ENCODE measurements at places on chromosomes 2 and 18. TPM values are rescaled to one million over a fixed set of nuclear protein-coding genes. Genes with fewer than 3 reads are reported as not detected.

DSG1 gene
- not detected for total RNA-seq

GPR45 gene
- total RNA-seq, result not detected

MC4R gene
- not detected for total RNA-seq

OSBPL6 gene
- total RNA-seq, result 3.1 TPM

HMSD gene
- 4.4 TPM for total RNA-seq

SH2D6 gene
- total RNA-seq, result 0.74 TPM

GMPPA gene
- total RNA-seq, result 31.5 TPM

GRCh38 chr2:39266139-39266805 lies 22.5 kb upstream of the CDKL4 start:
- DNase-seq, result peak; percentile 3
- peaks cover 10% of the 10 kb centered on the region for H3K36me3 ChIP-seq
- H3K4me3 ChIP-seq, result no peak overlapping the region
- H3K27me3 ChIP-seq, result no peaks in the 10 kb centered on the region
- H3K27ac ChIP-seq, result peak overlapping the region; percentile 36

DNA sequence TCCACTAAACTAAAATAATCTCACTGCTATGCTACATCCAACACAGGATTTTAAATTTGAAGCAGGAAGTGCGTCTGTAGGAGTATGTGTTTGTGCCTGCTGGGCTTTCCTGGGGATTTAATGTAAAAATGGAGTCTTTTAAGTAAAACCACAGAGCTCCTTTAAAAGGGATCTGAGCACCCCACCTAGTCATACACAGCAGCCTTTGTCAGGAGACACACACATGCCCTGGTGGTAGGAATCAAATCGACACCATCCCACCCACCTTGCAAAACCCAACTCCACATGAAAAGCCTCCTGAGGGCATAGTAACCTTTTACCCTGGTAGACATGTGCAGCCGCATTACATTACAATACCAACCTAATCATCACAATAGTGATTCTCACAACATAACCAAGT lies 29.1 kb downstream of the UXS1 start:
- no peak overlapping the region for H3K4me3 ChIP-seq
- H3K36me3 ChIP-seq, result peaks cover 53% of the 10 kb centered on the region
- H3K4me1 ChIP-seq, result peaks cover 81% of the 10 kb centered on the region
- H3K27ac ChIP-seq, result peak overlapping the region; percentile 76
- no peaks in the 10 kb centered on the region for H3K27me3 ChIP-seq
- no peak for DNase-seq

DNA sequence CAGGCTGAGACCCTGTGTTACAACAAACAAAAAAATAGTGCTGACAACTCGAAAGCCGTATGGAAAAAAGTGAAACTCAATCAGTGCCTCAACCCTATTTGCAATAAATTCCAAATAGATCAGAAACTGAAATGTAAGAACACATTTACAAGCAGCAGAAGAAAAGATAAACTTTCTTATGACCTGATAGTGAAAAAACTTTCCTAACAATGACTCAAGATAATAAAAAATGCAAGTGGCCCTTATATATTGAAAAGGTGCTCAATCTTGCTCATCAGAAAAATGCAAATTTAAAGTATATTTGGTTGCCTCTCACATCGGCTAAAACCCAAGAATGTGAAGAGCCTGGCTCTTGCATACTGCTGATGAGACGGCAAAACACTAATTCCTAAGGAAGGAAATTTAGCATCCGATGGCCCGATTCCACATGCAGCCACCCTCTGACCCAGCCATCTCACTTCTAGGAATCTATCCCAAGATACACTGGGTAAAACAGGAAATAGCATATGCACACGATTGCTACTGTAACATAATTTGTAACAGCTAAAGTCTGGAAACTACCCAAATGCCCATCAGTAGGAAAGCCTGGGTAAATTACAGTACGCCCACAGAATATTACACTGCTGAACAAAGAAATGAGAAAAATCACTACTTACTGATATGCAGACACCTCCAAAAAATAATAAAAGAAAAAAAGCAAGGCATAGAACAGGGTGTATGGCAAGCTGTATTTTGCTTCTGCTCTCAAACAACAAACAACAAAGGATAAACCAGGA lies 56.8 kb downstream of the HDLBP start:
- peaks cover 30% of the 10 kb centered on the region for H3K36me3 ChIP-seq
- no peak overlapping the region for H3K4me3 ChIP-seq
- H3K4me1 ChIP-seq, result no peaks in the 10 kb centered on the region
- no peak for DNase-seq
- H3K27me3 ChIP-seq, result no peaks in the 10 kb centered on the region

DNA sequence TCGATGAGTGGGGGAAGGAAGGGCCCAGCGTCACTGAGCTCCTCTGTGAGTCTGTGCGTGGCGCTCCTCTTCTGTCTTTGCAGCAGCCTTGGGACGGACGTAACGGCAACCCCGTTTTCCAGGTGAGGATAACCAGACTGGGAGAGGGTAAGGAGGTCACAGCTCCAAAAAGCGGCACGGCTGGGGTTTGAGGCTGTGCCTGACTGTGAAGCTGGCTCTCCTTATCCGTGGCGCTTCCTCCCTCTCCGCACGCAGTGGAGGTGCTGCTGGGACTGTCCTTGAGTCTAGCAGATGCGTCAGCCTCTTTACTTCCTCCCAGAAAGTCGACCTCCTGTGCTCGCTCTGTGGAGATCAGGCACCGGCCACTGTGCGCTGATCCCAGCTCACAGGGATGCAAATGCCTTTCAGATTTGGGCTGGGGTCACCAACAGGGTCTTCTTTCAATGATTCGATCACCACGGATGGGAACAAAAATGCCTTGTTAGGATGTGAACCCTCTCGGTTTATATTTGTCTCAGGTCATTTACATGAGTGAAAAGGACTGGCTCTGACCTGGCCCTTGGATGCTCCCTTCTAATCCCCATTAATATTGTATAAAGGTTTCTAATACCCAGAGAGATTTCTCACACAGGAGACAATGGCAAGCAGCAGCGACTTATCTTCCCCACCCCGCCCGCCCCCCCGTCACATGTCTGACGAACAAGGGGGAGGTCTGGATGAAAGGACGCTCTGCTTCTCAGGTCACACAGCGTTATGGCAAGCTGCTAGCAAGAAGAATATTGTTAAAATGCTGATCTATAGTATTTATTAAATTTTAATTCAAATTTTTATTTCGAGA lies 30.1 kb upstream of the E2F6 start:
- no peak overlapping the region for H3K27ac ChIP-seq
- peaks cover 13% of the 10 kb centered on the region for H3K27me3 ChIP-seq
- no peaks in the 10 kb centered on the region for H3K36me3 ChIP-seq

DNA sequence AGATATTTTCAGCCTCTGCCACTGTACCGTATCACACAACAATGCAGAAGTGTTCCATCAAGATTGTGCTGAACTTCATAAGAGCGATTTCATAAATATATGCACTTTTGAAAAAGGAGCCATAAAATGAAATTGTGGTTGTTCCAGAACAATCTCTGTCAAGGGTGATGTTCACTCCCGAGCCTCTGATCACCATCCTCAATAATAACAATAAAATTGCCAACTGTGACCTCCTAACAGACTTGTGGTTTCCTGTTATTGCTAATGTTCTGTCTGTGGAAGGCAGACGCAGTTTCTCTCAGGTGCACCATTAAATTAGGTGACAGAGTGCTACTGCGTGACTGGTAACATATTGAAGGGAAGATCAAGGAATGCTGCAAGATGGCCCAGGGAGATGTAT lies 383.7 kb downstream of the SOCS6 start:
- peak overlapping the region; percentile 19 for H3K4me3 ChIP-seq
- peak overlapping the region; percentile 74 for H3K27ac ChIP-seq
- H3K27me3 ChIP-seq, result no peaks in the 10 kb centered on the region
- peaks cover 45% of the 10 kb centered on the region for H3K4me1 ChIP-seq

DNA sequence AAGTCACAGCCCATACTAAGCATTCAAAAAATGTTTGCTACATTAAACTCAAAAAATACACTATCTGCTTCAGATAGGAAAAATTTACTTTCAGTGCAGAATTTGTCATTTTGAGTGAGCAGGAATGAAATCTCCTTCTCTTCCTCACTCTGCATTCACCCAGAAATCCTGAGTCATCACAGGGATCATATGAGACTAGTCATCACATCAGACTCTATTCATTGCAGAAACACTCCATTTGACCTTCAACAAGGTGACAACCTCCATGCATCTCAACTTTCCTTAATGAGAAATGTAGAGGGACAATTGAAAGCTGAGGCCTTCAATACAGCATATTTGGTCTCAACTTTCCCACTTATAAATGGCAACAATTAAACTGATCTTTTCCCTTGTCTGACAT lies 130.4 kb upstream of the CYP26B1 start:
- peaks cover 2% of the 10 kb centered on the region for H3K36me3 ChIP-seq
- no peak overlapping the region for H3K27ac ChIP-seq
- DNase-seq, result no peak
- H3K4me1 ChIP-seq, result no peaks in the 10 kb centered on the region

DNA sequence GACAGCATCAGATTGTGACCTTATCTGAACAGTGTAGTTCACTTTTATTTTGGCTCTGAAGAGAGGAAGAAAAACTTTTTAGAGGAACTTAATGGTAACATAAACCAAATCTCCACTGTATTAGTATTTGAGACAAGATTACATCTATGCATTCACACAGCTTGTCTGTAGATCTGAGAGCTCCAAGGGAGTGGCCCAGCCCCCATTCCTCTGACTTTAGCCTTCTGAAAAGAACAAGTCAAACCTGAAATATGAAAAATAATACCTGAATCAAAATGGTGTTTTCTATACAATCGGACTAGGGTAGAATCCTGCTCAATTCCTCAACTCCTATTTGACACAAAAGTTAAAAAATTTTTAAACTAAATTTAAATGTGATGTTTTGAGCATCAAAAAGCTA lies 23.1 kb downstream of the STARD7 start:
- no peak for DNase-seq
- H3K4me3 ChIP-seq, result no peak overlapping the region
- H3K36me3 ChIP-seq, result peaks cover 18% of the 10 kb centered on the region
- no peak overlapping the region for H3K27ac ChIP-seq
- H3K27me3 ChIP-seq, result no peaks in the 10 kb centered on the region
- H3K4me1 ChIP-seq, result peaks cover 8% of the 10 kb centered on the region

GRCh38 chr2:240275386-240275785 lies 134.9 kb upstream of the OTOS start:
- H3K4me1 ChIP-seq, result no peaks in the 10 kb centered on the region
- no peak overlapping the region for H3K27ac ChIP-seq

Data from activated naive CD8-positive, alpha-beta T cell treated with anti-CD3 and anti-CD28 coated beads for 36 hours (primary cell).